ENCODE measurements at places on chromosomes 16 and 17.

GRCh38 chr17:72953621-72954020, 138.9 kb downstream of the SLC39A11 start:
- DNase-seq, result no peak

- DNase-seq, result no peak
Observed at GRCh38 chr17:31698751-31699150, 160.3 kb downstream of the COPRS start.

GRCh38 chr17:75152922-75153779, 1.2 kb downstream of the JPT1 start:
- DNase-seq, result no peak

- peak; percentile 20 for DNase-seq
Observed at GRCh38 chr17:49361129-49361901, 735 bp downstream of the ZNF652 start.

- DNase-seq, result no peak
Observed at GRCh38 chr17:37543637-37544052, 54.0 kb downstream of the DUSP14 start.

DNA sequence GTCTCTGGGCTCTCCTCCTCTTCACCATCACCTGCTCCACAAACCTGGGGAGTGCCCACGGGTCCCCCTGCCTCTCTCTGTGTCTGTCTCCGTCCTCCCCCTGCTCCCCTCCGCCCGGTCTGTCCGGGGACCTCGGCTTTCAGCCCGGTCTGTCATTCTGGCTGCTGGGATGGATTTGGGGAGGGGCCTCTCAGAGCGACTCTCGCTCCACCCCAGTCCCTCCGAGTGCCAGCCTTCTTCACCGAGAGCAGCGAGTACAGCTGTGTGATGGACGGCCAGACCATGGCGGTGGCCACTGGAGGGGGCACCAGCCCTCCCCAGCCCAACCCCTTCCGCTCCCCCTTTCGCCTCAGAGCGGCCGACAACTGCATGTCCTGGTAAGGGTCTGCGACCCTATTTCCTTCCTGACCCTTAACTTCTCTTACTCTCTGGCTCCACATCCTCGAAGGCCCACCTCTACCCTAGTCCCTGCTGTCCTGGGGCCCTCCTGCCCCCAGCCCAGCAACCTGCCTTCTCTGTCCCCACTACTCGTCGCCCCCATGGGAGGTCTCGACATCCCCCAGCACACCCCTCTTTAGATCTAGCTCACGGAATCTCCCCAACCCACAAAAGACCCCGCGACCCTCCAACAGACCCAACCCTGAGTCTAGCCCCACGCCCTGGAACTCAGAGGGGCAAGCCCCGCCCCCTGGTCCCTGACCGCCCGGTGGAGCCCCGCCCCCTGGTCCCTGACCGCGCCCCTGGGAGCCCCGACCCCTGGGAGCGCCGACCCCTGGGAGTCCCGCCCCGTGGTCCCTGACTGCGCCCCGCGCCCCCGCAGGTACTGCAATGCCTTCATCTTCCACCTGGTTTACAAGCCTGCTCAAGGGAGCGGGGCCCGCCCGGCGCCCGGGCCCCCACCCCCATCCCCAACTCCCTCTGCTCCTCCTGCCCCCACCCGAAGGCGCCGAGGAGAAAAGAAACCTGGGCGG, 5.6 kb upstream of the CXCL16 start:
- no peak for DNase-seq

- no peak for DNase-seq
Observed at GRCh38 chr17:41873559-41874292, 8.5 kb upstream of the KLHL11 start.

DNA sequence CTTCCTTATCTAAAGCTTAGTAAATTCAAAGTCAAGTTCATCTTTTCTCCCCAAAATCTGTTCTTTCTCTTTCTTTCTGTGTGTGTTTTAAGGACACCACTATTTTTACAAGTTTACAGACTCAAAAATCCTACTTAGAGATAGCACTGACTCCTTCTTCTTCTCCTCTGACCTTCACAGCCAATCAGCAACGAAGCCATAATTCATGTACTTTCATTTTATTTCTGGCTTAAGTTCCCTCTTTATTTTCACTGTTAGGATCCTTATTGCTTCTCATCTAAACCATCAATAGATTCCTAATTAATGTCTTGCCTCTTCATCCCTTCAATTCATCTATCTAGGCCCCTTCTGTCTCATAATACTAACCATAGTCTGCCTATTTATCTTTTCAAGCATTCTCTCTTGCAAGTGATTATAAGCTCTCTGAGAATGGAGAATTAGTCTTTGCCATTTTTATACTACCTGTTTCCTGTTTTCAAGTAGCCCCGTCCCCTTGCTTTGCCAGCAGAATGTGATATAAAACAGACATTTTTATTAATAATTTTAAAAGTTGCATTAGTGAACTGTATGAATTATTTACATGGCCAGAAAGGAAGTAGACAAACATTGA, 27.0 kb downstream of the CDC27 start:
- DNase-seq, result no peak

GRCh38 chr16:30184096-30184890, 891 bp downstream of the CORO1A start:
- DNase-seq, result peak; percentile 22

DNA sequence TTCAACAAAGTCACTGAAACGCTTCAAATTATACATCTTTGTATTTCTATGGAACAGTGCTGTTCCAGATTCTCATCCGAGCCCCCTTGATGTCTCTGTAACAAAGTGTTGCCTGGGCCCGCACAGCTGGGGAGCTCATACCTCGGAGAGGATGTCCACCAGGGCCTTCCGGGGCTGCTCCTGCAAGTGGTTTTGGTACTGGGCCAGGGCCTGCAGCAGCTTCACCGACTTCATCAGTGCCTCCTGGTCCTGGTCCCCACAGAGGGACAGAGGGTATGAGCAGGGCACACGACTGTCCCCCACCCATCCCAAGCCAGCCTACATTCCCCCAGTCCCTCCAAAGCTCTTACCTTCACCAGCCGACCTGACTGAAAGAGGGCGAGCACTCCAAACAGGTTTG, 1.5 kb downstream of the MYBBP1A start:
- no peak for DNase-seq

DNA sequence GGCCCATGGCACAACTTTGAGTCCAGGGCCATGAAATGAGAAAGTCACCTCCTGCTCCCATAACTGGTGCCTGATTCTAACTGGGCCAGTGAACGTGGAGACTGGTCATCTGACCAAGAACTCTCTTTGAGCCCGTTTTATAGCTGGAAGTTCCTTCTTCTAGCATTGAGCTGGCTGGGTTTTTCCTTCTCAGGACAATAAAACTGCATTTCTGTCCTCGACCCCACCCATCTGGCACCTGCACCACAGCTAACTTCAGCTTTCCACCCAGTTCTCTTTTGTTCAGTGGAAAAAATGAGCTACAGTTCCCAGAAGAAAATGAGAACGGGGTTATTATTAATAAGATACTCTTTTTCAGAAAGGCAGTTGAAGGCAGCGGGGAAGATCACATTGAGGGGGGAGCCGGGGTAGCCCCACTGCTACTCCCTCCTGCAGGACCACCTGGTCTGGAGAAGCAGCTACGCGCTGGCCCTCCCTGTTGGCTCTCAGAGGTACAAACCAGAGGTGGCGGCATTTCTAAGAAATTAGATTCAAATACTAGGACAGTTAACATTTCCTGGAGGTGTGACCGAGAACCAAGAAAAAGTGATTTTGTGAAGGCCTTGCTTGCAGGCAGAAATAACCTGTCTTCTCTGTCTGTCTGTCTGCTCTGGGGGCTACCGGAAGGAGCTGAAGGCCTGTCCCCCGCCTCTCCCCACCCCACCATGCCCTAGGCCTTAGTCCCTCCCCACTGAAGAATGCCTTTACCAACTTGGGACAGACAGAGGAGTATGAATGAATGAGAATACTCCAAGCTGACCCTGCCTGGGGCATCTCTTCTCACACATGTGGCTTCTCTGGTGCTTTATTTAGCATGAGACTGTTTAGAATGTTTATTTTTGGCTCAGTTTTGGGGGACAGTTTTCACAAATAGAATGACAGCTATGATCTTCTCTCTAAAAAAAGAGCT, 123.9 kb downstream of the XYLT1 start:
- no peak for DNase-seq

GRCh38 chr16:85415196-85416090, 197.7 kb upstream of the GSE1 start:
- no peak for DNase-seq

- no peak for DNase-seq
Observed at GRCh38 chr17:74045608-74046280, 157.7 kb upstream of the RPL38 start.

GRCh38 chr17:20155258-20156195, 146.4 kb downstream of the SPECC1 start:
- DNase-seq, result peak; percentile 83

- DNase-seq, result no peak
Observed at GRCh38 chr17:20083156-20083859, 74.1 kb downstream of the SPECC1 start.

GRCh38 chr16:4511441-4512082, 27.0 kb downstream of the CDIP1 start:
- no peak for DNase-seq

GRCh38 chr17:4066210-4066609, 76.6 kb downstream of the ZZEF1 start:
- DNase-seq, result no peak

GRCh38 chr16:46833460-46833800, 2.5 kb upstream of the C16orf87 start:
- DNase-seq, result no peak

DNA sequence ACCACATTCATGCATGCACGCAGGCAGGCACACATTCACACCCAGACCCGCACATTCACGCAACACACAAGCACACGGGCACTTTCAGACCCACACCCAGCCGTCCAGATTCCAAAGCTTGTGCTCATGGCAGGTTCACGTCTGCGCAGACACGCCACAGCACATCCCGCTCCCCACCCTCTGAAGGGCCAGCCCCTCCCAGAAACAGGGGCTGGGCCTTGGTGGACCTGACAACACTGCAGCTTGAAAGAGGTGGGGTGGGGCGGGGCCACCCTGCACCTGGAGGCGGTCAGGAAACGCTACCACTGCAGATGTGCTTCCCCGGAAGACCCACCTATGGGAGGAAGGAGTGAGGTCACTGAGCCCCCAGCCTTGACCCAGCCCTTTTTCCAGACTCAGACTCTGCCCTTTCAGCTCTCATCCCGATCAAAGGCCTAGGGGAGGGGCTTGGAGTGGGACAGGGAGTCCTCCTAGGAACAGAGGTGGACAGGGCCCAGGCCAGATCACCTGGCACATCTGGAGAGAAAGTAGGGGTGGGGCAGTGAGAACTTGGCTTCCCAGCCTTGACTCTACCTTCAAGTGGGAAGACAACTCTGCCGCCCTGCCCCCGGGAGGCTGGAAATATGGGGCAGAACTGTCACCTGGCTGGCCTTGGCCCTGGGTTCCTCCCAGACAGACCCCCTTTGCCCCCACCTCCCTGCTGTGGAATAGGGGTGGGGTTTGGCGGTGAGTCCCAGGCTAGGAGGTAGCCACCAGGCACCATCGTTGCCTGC, 11.0 kb downstream of the P3H4 start:
- DNase-seq, result no peak

DNA sequence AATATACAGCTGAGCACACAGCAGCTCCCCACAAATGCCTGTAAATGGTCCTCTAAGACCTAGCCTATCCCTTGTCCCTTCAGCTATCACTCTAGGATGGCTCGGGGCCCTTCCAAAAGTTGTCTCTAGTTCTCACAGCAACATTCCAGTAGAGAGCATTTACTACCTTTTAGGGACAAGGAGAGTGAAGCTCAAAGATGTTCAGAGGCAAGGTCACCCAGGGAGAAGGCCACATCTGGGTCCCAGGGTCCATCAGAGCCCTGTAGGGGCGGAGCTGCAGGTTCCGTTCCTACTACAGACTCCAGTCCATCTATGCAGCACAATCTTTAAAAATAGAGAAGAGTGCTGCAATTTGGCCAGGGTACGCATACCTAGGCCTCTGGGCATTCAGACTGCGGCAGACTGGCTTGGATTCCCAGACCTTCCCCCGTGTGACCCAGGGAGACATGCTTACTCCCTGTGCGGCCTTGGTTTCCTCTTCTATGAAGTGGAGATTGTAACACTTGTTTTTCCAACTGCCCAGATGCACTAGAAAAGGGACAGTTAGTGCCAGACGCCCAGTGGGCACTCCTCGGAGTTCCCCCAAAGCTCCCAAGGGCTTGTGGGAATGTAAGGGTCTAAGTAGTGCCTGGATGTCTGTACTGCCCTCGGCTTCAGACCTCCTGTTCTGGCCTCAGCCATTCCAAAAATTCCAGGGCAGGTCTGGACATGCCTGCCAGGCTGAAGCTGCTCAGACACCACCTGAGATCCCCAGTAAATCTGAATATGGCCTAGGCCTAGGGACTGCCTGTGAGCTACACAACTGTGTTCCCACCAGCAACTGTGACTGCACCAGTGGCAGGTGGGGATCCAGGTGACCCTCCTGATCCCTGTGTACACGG, 2.5 kb downstream of the SLC12A4 start:
- DNase-seq, result no peak

DNA sequence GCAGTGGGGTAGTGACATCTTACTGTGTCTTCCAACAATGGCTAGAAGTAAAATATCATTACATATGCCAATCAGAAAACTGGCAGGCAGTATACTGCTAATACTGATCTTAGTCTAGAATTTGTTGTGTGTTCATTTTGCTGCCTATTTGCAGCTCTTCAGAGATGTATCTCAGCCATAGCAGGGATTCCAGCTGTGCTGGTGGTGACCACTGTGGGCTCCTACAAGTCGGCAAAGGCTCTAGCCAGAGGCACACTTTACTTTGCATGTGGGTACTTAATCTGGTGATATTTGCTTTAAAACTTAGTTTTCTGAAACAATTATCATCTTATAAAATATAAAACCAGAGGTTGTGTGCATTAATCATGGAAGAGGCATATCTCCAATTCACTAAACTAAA, 70.0 kb downstream of the TMC6 start:
- no peak for DNase-seq

GRCh38 chr17:67021743-67022450, 22.5 kb upstream of the CACNG1 start:
- no peak for DNase-seq

DNA sequence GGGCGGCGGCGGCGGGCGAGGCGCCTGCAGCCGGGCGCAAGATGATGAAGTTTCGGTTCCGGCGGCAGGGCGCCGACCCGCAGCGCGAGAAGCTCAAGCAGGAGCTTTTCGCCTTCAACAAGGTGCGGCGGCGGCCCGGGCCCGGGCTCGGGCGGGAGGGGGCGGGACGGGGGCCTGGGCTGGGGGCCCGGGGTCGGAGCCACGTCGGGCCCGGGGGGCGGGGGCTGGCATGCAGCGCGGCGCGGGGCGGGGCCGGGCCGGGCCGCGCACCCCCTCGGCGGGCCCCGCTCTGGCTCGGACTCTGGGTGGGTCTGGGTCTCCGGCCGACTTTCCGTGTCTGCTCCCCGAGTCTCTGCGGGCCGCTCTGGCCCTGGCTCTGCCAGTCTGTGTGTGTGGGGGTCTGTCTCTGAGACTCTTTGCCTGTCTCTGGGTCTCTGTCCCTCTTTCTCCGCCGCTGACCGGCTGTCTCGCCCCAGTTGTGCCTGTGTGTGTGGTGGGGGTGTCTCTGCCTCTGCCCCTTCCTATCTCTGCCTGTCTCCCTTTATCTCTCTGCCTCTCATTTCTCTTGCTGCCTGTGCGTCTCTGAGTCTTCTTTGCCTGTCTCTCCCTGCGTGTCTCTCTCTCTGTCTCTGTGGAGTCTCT, 328 bp downstream of the LLGL1 start:
- no peak for DNase-seq

Measured in stimulated activated CD4-positive, alpha-beta T cell treated with anti-CD3 and anti-CD28 coated beads, Interleukin-1b, Interleukin-23, amount 100 ng/mL, for 1 hour (primary cell).